Activated T-helper 17 cell treated with anti-CD3 and anti-CD28 coated beads, Interleukin-2, amount 50 U/mL, for 72 hours (primary cell): ENCODE measurements at places on chromosomes 3 and 15. TPM values are rescaled to one million over a fixed set of nuclear protein-coding genes. Genes with fewer than 3 reads are reported as not detected.

Gene IL5RA
- 0.79 TPM for total RNA-seq

GRCh38 chr3:72042397-72043203 is 257.7 kb upstream of the PROK2 start:
- ATAC-seq, result no peak

- ATAC-seq, result no peak
Observed at GRCh38 chr15:39621976-39622375, 41.1 kb downstream of the THBS1 start.

Gene NECTIN3
- total RNA-seq, result 9.6 TPM

DNA sequence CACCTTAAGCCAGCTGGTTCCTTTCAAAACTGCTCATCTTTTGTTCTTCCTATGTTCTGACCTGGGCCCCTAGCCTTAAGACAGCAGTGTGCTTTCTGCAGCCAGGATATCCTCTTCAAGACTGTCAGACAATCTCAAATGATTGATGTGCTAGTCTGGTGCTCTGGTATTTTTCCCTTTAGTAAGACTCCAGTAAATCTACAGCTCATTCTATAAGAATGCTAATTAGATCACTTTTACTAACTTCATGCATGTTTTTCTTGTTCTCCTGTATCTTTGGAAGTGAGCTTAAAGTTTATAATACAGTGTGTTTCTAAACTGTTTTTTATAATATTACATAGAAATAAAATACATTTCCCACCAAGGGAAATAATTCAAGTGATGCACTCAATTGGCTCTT is 220.9 kb upstream of the NANOGP8 start:
- no peak for ATAC-seq

Gene DNAJA4
- 30.2 TPM for total RNA-seq

Gene SYNPR
- not detected for total RNA-seq

GRCh38 chr15:29821416-29822099 is 710 bp downstream of the TJP1 start:
- ATAC-seq, result peak; percentile 53
